ENCODE measurements at places on chromosomes 16 and 17.

DNA sequence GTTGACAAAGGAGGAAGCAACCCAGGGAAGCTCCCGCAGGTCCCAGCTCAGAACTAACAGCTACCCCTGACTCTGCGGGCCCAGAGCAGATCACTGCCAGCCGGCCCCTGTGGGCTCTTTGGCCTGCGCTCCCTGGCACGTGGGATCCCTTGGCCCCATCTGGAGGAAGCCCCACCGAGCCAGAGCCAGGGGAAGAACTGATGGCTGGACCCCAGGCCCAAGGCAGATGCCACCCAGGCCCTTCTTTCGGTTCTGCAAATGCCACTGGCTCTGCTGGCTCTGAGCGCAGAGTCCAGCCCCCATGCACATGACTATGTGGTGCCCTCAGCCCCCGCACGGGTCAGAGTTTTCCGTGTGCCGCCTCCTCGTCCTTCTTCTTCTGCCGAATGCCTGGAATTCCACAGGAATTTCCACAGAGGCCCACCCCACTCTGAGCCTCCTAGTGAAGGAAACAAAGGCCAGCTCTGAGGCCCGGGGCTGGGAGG, 35.8 kb upstream of the SNN start:
- DNase-seq, result peak; percentile 38

DNA sequence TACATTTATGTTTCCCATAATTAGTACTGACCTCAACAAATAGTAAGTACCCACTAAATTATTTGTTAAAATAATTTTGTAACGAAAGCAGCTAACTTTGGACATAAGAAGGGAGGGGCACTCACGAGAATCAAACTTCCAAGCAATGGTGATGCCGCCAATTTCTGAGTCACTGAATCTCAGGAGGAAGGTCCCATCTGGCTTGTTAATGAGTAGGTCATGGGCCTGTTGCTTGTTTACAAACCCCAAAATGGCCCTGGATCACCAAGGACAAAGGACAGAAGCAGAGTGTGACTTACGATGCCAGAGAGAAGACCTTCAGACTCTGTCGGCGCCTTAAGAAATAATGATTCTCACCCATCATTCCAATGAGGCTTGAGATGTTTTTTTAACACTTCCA, 15.8 kb upstream of the GHDC start:
- DNase-seq, result no peak

DNA sequence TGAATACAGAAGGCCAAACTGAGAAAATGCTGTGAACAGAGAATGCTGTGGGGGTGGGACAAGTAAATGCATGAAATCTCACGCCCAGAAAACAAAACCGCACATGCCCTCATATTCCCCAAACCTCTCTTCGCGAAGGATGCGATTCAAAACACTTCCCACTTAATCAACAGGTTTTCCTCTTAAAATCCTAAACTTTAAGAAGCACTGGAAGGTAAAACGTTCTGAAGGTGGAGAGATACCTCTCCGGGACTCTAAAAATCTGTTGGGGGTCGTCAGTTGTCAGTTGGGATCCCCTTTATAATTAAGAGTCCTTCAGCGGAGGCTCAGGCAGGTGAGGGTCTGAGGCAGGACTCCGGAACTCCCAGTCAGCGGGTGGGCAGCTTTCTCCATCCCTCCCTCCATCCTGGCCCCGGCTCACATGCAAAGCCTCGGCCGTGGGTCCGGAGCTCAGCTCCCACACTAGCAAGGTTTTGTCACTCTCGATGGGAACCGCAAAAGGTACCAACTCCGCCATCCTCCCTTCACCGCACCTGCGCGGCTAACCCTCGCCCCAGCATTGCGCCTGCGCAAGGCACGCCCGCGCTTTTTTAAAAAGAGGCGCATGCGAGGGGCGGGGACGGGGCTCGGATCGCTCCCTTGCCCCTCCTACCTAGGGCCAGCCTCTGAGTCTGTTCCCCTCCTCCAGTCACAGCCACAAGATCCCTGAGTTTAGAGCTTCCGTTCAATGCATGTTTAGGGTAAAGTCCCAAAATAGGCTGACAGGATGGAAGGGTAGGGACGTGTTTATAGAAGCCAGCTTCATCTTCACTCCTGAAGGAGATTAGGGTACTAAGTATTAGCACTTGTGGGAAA, at the start of gene RDM1:
RDM1 (minus strand) TSS at position 563 of the 855 bp plus-strand sequence; CDS start at position 517, 46 bp downstream.
- peak; percentile 47 for DNase-seq

- no peak for DNase-seq
These were observed 30.8 kb downstream of the C16orf54 start for GRCh38 chr16:29714972-29715371.

DNA sequence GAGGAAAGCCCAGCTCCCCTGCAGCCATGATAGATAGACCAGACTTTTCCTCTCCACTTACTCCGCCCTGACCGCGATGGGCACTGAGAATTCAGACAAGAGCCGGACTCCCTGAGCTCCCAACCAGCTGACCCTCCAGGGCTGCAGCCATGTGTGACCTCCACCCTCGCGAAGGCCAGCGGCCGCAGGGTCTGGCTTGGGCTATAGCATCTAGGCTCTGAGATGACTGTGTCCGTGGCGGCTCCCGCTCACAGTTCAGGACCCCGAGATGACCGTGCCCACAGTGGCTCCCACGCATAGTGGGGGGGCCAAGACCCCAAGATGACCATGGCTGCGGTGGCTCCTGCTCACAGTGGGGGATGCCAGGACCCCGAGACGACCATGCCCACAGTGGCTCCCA, 18.0 kb downstream of the ZFPM1 start:
- no peak for DNase-seq

DNA sequence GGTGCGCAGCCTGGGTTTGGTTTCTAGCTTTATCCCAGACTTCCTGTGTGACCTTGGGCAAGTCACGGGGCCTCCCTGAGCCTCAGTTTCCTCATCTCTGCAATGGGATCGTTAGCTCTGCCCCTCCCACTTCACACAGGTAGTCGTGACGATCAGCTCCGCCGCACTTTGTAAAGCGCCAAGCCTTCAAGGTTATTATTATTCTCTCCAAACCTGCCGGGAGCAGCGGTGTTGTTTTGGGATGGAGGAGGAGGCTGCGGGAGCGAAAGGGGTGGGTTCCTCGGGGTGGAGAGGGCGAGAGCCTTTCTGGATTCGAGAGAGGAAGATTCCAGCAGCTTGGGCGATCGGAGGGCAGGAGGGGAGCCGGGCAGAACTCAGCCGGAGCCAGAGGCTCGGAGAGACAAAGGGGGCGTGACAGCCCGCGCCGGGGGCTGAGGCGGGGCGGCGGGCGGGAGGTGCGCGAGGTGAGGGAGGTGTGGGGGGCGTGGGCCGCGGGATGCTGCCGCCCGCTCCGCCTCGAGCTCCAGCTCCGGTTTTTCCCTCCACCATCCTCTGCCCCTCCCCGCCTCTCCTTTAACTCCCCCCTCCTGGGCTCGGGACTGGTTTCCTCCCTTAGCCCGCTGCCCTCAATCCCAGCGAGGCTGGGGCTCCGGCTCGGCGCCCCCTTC, at the start of gene EFNB3:
EFNB3 (plus strand) TSS at position 602 of the 668 bp plus-strand sequence. CDS start 397 bp downstream, outside the sequence.
- no peak for DNase-seq

GRCh38 chr16:57468346-57468745, 5.9 kb downstream of the POLR2C start:
- no peak for DNase-seq

- DNase-seq, result no peak
These were observed 185.5 kb downstream of the RBFOX1 start for GRCh38 chr16:7518158-7518557.

DNA sequence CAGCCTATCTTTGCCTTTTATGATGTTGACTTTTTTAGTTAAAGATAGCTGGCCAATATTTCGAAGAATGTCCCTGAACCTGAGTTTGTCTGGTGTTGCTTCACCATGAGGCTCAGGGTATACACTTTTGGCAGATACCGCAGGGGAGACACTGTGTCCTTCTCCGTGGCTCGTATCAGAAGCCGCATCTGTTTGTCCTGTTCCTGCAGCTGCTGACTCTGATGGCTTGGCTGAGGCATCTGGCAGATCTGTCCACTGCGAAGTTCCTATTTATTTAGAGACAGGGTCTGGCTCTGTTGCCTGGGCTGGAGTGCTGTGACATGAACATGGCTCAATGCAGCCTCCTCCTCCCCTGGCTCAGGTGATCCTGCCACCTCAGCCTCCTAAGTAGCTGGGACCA, 93.5 kb downstream of the CRISPLD2 start:
- DNase-seq, result peak; percentile 56

DNA sequence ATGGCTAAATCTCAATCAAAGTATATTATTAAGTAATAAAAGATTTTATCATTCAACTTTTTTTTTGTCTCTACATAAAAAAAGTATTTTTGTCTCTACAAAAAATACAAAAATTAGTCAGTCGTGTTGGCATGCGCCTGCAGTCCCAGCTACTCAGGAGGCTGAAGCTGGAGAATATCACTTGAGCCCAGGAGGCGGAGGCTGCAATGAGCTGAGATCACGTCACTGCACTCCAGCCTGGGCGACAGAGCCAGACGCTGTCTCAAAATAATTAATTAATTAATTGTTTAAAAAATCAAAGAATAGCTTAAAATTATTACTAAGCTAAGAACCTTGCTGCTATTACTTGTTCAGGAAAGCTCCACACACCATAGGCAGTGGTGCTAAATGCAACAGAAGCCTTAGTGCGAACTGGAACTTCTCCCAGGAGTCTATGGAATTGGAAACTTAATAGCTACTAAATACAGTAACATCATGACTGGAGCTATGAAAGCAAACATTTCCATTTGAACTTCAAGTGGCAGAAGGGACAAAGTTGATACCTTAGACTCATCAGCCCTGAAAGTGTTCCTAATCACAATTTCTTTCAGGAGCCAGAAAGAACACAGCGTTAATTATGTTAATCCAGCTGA, 22.6 kb downstream of the ADCY9 start:
- peak; percentile 48 for DNase-seq
